Bronchial epithelial cell (primary cell): ENCODE measurements at places on chromosomes 6 and 20. TPM values are rescaled to one million over a fixed set of nuclear protein-coding genes. Genes with fewer than 3 reads are reported as not detected.
A peak's percentile ranks its signal among the peaks of the same experiment; 100 is the strongest.

The FUCA2 gene
- 24.1 and 35.3 TPM in 2 replicates for total RNA-seq

The PNPLA1 gene
- 0.26 and 1.2 TPM in 2 replicates for total RNA-seq

DNA sequence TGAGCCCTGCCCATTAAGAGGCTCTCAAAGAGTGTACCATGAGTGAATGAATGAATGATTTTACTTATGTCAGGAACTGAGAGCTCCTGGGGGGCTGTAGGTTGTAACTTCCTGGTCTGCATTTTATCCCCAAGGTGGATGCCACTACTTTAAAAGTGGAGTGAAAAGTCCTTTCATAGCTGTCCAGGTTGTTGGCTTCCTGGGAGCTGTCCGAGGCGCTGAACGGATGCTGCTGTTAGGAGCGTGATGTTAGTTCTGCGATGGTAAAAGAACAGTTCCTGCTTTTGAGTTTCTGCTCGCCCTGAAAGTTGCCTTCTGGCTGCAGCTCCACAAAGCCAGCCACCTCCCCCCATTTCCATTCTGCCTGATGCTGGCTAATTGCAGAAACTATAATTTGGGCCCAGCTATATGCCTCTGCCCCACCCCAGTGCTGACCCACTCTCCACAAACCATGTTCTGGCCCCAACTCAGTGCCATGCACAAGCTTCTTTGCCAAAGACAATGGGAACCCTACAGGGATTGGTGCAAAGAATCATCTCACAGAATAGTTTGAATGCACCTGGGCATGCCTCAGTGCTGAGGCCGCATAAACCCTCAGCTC, 330.9 kb upstream of the CDH4 start:
- DNase-seq, result no peak

- DNase-seq, result no peak
These were observed 4.7 kb downstream of the ZMYND8 start for GRCh38 chr20:47351643-47352331.

- no peak for DNase-seq
These were observed 162.7 kb upstream of the SUPT3H start for GRCh38 chr6:45540375-45540920.

- DNase-seq, result no peak
These were observed 24.2 kb upstream of the EXOC2 start for GRCh38 chr6:717135-717534.

GRCh38 chr20:3658019-3658715, 5.0 kb downstream of the GFRA4 start:
- no peak for DNase-seq

DNA sequence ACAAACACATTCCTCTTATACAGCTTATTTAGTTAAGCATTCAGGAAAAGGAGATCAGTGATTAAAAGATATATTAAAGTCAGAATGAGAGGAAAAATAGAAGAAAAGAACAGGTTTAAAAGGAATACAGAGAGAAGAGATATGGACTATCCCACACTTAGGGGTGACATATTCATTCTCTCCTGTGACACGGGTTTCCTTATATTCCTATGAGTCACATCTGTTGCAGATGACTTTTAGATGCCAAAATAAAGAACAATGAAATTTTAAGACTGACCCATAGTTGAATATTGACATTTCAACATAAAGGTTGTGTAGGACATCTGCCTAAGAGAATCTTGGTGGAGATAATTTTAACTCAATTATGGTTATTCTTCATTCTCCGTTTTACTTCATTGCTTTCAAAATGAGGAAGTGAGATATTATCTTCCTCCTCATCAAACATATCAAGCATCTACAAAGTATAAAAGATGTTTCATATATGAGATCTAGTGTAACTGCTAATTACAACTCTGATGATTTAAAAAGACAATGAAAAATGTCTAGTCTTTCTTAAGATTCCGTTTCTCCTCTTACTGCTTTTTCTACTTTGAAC, 1336.7 kb upstream of the CITED2 start:
- no peak for DNase-seq

DNA sequence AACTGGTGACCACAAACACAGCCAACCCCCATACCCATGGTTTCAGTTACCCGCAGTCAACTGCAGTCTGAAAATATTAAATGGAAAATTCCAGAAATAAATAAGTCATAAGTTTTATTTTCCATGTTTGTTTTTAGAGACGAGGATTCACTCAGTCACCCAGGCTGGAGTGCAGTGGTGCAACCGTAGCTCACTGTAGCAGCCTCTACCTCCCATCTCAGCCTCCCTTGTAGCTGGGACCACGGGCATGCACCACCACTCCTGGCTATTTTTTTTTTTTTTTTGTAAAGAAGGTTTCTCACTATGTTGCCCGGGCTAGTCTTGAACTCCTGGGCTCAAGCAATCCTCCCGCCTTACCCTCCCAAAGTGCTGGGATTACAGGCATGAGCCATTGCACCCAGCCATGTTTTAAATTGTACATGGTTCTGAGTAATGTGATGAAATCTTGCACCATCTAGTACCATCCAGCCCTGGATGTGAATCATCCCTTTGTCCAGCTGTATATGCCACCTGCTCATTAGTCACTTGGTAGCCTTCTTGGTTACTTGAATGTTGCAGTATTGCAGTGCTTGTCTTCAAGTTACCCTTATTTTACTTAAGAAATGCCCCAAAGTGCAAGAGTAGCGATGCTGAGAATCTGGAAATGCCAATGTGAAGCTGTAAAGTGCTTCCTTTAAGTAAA, 14.5 kb downstream of the CSNK2A1 start:
- peak; percentile 96 for DNase-seq

DNA sequence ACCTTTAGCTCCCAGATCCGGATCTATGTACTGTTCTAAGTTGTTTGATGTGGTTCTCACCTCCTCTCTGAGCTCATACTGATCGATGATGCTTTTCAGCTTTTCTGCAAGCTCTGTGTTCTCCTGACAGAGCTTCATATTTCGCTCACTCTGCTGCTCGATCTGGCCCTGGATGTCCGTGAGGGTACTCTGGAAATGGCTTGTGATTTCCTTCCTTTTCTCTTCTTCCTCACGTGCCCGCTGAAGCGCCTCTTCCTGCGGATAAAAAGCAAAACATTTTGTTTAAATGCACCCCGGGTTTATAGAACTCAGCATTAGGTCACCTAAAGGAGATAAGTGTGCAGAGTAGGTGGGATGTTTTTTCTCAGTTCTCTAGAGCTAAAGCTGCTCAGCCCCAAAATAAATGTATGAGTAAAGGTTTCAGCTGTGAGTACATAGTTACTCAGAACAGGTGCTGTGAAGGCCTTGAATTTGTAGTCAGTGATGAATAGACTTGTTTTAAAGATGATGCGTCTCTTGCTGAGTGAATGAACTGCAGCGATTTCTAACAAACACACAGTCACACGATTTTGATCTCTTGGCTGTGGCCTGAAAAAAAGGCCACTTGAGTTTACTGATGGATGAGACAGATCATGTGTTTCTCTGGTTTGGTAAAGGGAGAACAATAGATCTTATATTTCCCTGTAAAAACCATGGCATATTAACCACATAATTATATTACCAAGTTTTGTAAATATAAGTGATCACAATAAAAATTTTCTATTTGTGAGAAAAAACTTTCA, 29.1 kb downstream of the TXLNB start:
- DNase-seq, result peak; percentile 74

DNA sequence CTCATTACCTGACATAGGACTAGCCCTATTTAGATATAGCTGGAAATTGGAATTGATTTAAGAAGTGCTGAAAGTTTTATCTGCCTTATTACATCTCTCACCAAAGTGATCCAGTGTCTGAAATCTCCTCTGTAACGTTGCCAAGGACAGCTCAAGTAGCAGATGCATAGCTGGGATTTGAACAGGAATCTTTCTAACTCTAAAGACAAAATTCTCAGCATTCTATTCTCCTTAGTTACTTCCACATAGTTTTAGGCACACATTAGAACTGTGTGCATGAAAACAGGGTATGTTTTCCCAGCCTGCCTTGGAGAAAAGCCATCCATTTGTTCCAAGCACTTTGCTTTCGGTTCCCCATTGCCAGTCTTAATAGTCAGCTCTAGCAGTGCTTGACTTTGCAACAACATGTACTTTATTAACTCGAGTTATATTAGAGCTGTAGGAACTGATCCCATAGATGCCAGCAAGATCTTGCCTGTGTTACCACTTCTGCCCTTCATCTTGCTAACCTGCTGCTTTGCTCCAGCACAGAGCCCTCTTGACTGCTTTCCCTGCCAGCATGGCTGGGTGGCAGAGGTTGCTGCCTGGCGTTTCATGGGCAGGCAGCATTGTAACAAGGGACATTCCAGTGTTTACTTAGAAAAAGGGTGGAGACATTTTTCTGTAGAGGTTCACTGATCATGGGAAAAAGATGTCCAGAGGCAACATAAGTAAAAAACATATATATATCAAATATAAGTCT, 56.1 kb upstream of the STMND1 start:
- no peak for DNase-seq

- peak; percentile 64 for DNase-seq
These were observed 1.0 kb upstream of the E2F3 start for GRCh38 chr6:20400456-20401204.
